ENCODE measurements at places on chromosomes 3 and 15. TPM values are rescaled to one million over a fixed set of nuclear protein-coding genes. Genes with fewer than 3 reads are reported as not detected.

THSD4 gene
- total RNA-seq = 4.6 TPM

AMOTL2 gene
- 49.3 TPM for total RNA-seq

P2RY14 gene
- total RNA-seq = 0.91 TPM

DNA sequence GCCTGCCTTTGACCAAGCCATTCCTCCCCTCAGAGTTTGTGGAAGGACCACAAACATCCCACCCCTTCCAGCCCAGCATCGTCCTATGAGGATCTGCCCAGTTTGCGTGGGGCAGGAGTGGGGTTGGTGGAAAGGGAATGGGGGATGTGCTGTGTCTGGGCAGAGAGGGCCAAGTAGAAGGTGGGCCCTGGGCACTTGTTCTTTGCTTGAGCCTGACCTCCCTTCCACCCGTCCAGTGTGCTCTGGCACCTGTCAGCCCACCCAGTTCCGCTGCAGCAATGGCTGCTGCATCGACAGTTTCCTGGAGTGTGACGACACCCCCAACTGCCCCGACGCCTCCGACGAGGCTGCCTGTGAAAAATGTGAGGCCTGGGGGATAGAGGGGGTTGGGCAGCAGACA lies 10.3 kb downstream of the SPINT1 start:
- no peak for DNase-seq

- no peak for DNase-seq
Measured at GRCh38 chr15:81165535-81165934, 31.1 kb upstream of the IL16 start.

DNA sequence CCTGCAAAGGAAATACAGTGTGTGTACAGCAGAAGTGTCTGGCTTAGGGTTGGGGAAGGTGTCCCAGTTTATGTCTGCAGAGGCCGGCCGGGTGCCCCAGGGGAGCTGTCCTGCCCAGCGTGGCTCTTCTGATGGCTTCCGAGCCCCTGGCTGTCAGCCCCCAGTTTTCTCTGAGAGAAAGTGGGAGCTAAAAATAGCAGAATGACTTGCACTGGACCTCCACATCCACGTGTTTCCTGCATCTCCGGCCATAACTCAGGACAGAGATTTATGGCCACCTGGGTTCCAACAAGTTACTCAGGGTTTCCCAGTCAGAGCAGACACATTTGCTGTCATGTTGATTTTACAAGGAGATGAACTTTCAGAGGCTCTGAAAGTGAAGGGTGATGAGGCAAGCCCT lies 192.0 kb downstream of the ATP10A start:
- peak; percentile 20 for DNase-seq

GRCh38 chr3:35241236-35241635 lies 398.1 kb upstream of the ARPP21 start:
- DNase-seq = no peak

- DNase-seq = no peak
Measured at GRCh38 chr3:70615286-70615685, 302.8 kb upstream of the MDFIC2 start.

GRCh38 chr3:57942872-57943283 lies 65.3 kb upstream of the FLNB start:
- peak; percentile 40 for DNase-seq
